ENCODE measurements at places on chromosomes 7 and 10. TPM values are rescaled to one million over a fixed set of nuclear protein-coding genes. Genes with fewer than 3 reads are reported as not detected.
A peak's percentile ranks its signal among the peaks of the same experiment; 100 is the strongest.

Gene WIPF3
- total RNA-seq: 0.10 TPM

Gene EGR2
- total RNA-seq: 1.1 TPM

Gene CALHM3
- total RNA-seq: not detected

Gene NEUROD6
- not detected for total RNA-seq

Gene SBDS
- 102 TPM for total RNA-seq

GRCh38 chr7:95777269-95777668, 4.9 kb downstream of the DYNC1I1 start:
- no peak overlapping the region for H3K27ac ChIP-seq
- peaks cover 1% of the 10 kb centered on the region for H3K4me1 ChIP-seq
- H3K36me3 ChIP-seq: no peaks in the 10 kb centered on the region
- peaks cover 45% of the 10 kb centered on the region for H3K27me3 ChIP-seq
- H3K4me3 ChIP-seq: no peak overlapping the region
- no peak for DNase-seq

DNA sequence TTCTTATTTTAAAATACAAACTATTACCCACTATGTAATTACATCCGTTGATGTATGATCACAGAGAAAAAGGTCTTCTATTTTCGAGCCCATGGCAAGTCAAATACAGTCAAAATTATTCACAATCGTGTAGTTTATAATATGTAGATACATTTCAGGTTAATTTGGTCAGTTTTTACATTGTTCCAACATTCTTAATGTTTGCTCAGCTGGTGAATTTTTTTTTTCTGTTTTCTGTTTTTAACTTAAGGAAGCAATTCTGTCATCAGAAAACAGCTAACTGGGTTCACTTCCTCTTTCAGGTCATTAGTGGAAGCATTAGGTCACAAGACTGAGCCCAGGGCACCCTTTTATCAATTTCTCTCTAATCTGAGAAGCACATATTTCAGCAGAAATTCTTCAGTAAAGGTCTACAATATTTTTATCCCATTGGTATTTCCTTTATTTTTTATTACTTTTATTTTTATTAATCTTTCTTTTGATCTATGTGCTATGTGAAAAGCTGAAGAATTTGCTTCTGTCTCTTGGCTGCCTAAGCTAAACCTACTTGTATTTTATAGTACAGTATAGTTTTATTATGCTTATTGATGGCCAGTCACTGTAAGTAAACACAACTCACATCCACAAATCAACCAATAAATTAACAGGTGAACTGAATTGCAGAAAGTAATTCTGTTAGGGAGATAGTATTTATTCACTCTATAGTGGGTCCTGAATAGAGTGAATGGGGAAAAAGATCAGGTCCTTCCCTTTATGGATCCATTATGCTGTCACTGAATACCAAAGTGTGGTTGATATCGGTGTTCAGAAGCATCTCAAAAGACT, 84.6 kb downstream of the ICA1 start:
- H3K4me1 ChIP-seq: peaks cover 66% of the 10 kb centered on the region
- H3K36me3 ChIP-seq: no peaks in the 10 kb centered on the region
- peak overlapping the region; percentile 67 for H3K4me3 ChIP-seq
- no peaks in the 10 kb centered on the region for H3K27me3 ChIP-seq

- H3K27me3 ChIP-seq: no peaks in the 10 kb centered on the region
- DNase-seq: no peak
- H3K27ac ChIP-seq: peak overlapping the region; percentile 81
- H3K36me3 ChIP-seq: no peaks in the 10 kb centered on the region
- H3K4me3 ChIP-seq: no peak overlapping the region
- H3K4me1 ChIP-seq: peaks cover 36% of the 10 kb centered on the region
These were observed 9.0 kb upstream of the PIP4K2A start for GRCh38 chr10:22723343-22723779.

DNA sequence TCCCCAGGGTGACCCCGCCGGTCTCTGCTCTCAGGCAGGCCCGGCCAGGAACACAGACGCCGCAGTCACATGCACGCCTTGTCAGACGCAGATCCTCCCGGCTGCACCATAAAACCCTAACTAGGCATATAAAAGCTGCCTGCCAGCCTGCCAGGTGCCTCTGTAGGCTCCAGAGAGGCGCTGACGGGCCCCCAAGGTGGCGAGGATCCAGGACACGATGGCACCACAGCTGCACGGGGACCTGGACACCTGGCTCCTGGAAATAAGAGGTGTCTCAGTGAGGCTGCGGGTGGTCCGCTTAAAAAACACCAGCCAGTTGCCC, 21.9 kb upstream of the GDF10 start:
- peak overlapping the region; percentile 95 for H3K27ac ChIP-seq
- no peak overlapping the region for H3K4me3 ChIP-seq
- H3K27me3 ChIP-seq: no peaks in the 10 kb centered on the region
- DNase-seq: no peak
- H3K4me1 ChIP-seq: peaks cover 37% of the 10 kb centered on the region

DNA sequence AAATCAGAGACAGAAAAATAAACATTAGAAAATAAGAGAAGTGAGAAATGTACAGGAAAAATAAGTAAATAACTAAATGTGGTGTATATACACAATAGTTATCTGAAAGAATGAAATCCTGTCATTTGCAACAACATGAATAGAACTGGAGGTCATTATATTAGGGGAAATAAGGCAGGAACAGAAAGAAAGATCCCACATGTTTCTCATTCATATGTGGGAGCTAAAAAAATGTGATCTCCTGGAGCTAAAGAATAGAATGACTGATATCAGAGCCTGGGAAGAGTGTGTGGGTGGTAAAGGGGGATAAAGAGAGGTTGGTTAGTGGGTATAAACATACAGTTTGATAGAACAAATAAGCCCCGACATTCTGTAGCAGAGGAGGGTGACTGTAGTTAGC, 27.3 kb downstream of the PLXDC2 start:
- H3K27ac ChIP-seq: no peak overlapping the region
- H3K4me1 ChIP-seq: no peaks in the 10 kb centered on the region

- no peaks in the 10 kb centered on the region for H3K4me1 ChIP-seq
- H3K4me3 ChIP-seq: no peak overlapping the region
- no peak overlapping the region for H3K27ac ChIP-seq
These were observed 143.6 kb downstream of the ACTR3B start for GRCh38 chr7:152902870-152903860.

- H3K36me3 ChIP-seq: no peaks in the 10 kb centered on the region
- H3K27me3 ChIP-seq: peaks cover 18% of the 10 kb centered on the region
- H3K4me3 ChIP-seq: no peak overlapping the region
- H3K27ac ChIP-seq: no peak overlapping the region
- DNase-seq: no peak
These were observed 54.9 kb upstream of the PCBD1 start for GRCh38 chr10:70943249-70943648.

GRCh38 chr7:30800785-30801252, 29.6 kb downstream of the MINDY4 start:
- H3K4me1 ChIP-seq: peaks cover 17% of the 10 kb centered on the region
- no peak overlapping the region for H3K27ac ChIP-seq
- H3K4me3 ChIP-seq: no peak overlapping the region
- DNase-seq: peak; percentile 16

DNA sequence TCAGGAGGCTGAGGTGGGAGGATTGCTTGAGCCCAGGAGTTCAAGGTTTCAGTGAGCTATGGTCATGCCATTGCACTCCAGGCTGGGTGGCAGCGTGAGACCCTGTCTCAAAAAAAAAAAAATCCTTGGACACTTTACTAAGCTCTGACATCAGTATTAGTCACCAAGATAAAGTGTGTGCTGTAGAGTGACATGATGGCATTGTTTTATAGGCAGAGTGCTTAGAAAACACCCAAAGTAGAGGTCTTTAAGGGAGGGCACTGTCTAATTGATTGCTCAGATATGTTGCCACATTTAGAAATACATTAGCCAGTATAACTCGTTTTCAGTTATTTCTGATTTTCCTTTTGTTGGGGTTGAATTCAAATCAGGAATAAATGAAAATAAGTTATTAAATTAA, 235.9 kb downstream of the REEP3 start:
- no peaks in the 10 kb centered on the region for H3K4me1 ChIP-seq
- DNase-seq: no peak
- H3K27ac ChIP-seq: no peak overlapping the region

DNA sequence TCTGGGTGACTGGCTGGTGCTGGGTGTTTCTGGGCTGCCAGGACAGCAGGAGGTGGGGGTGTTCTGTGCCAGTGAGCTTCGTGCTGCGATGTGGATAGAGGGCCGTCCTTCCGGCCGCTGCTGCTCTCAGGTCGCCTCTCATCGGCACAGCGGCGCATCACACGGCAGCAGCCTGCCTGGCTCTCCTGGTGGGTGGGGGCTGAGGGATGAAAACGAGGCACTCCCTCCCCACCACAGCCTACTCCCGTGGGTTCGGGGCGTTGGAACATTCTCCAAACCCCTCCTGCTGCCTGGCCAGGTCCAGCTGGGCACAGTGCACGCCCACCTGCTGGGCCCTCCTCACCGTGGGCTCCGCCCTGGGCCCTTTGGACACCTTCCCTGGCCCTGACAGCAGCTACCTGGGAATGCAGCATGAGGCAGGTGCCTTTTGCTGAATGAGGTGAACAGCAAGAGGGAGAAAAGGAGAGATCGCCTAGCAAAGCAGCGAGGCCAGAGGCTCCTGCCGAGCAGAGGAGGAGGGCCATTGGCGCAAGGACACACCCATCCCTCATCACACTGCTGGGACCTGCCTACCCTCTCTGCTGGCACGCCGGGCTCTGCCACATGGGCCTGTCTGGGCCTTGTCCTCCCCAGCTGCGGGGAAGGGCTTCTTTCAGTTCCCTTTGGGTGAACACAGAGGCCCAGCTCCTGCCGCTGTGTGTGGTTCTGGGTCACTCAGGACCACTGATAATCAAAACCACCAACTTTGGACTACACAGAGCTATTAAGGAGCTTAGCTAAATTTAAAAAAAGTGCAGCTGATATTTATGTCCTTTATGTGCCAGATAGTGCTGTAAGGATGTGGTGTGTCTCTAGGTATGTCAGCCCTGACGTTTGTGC, 33.4 kb downstream of the INPP5A start:
- peak overlapping the region; percentile 60 for H3K4me3 ChIP-seq
- no peak for DNase-seq
- no peak overlapping the region for H3K27ac ChIP-seq
- peaks cover 8% of the 10 kb centered on the region for H3K4me1 ChIP-seq
- H3K36me3 ChIP-seq: no peaks in the 10 kb centered on the region

DNA sequence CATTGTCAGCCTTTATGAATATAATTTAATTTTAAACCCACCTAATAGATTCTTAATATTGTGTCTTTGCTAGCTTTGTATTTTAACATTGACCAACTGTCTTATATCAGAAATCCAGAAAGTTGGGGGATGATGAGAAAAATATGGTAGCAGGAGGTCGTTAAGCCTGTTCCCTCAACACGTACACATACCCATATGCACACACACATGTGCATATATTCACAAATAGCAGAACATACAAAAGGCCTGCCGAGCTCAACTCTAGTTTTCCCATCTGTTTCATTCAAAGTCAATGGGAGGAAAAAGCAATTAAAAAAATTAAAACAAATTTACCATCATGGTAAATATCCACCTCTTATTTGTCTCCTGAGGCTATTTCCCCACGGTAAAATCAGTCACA, 25.9 kb upstream of the PTPRZ1 start:
- no peaks in the 10 kb centered on the region for H3K36me3 ChIP-seq
- no peaks in the 10 kb centered on the region for H3K4me1 ChIP-seq
- H3K4me3 ChIP-seq: no peak overlapping the region
- DNase-seq: no peak
- no peak overlapping the region for H3K27ac ChIP-seq
- no peaks in the 10 kb centered on the region for H3K27me3 ChIP-seq

DNA sequence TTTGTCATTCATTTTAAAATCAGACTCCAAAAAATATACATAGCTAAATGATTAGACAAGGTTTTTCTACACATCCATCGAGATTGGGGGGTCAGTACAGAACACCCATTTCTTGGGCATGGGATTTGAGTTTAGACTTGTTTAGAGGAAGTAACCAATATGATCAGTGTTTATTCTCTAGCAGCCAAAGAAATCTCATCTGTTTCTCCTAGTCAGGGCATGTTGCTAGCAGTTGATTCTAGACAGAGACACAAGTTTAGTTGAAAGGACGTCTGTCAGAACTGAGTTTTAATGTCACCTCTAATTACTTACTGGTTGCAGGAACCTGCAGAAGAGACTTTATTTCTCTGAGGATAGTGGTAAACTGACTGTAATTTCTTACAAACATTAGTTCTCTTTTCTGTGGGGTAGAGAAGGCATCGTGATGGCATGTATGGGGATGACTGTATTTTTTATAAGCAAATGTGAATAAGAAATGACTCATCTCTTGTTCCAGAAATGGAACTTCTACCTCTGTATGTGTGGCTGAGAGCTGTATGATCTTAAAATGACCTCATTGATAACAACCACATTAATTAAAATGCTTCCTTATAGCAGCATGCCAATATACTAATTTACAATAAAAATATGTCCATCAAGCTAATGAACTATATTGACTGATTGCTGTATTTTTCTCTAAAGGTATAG, 30.6 kb upstream of the RHOBTB1 start:
- H3K4me1 ChIP-seq: no peaks in the 10 kb centered on the region
- no peak overlapping the region for H3K4me3 ChIP-seq
- H3K27me3 ChIP-seq: no peaks in the 10 kb centered on the region
- H3K36me3 ChIP-seq: no peaks in the 10 kb centered on the region
- no peak overlapping the region for H3K27ac ChIP-seq

DNA sequence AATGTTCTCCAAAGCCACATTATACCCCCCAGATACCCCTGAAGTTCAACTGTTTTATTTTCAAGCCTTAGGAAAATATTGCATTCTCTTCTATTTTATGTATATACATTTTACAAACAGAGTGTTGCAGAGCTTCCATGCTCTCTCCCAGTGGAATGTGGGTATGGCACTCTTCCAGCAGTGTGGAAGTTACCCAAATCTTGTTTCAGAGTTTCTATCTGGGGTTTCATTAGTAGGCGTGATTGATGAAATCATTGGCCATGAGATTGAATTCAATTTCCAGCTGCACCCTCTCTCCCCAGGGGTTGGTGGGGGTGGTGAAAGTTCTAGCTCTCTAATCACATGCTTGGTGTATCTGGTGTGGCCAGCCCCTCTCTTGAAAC, 350.4 kb downstream of the RPS24 start:
- no peak for DNase-seq
- peaks cover 3% of the 10 kb centered on the region for H3K27me3 ChIP-seq
- no peaks in the 10 kb centered on the region for H3K4me1 ChIP-seq
- no peak overlapping the region for H3K27ac ChIP-seq
- no peak overlapping the region for H3K4me3 ChIP-seq

GRCh38 chr10:24519950-24520349, 203.7 kb downstream of the ARHGAP21 start:
- H3K4me3 ChIP-seq: peak overlapping the region; percentile 80
- no peaks in the 10 kb centered on the region for H3K36me3 ChIP-seq
- peak; percentile 39 for DNase-seq
- no peak overlapping the region for H3K27ac ChIP-seq
- H3K4me1 ChIP-seq: peaks cover 14% of the 10 kb centered on the region
- peaks cover 12% of the 10 kb centered on the region for H3K27me3 ChIP-seq

- peaks cover 54% of the 10 kb centered on the region for H3K27me3 ChIP-seq
- no peak for DNase-seq
- peaks cover 11% of the 10 kb centered on the region for H3K36me3 ChIP-seq
These were observed 304.6 kb downstream of the PRPF18 start for GRCh38 chr10:13891128-13892000.
